ENCODE measurements at places on chromosomes 3 and 15. TPM values are rescaled to one million over a fixed set of nuclear protein-coding genes. Genes with fewer than 3 reads are reported as not detected.

DNA sequence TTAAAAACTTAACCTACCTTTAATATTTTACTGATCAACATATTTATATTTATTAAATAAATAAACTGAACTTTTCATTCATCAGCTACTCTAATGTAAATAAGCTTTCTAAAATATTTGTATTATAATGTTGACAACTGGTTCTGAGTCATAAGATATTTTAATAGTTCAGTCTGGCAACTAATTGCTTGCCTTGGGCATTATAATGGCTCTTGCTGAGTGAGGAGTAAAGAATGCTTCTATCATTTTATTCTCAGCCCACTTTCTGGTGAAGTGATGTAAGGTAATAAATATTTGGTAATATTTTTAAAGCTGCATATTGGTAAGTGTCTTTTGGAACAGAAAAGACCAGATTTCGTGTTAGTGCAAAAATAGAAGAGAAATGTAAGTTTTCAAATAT lies 81.5 kb downstream of the DIPK2A start:
- H3K36me3 ChIP-seq: no peaks in the 10 kb centered on the region
- H3K27ac ChIP-seq: no peak overlapping the region
- no peaks in the 10 kb centered on the region for H3K27me3 ChIP-seq
- no peak for DNase-seq

- DNase-seq: peak; percentile 81
- H3K4me1 ChIP-seq: peaks cover 15% of the 10 kb centered on the region
- H3K27ac ChIP-seq: no peak overlapping the region
- no peaks in the 10 kb centered on the region for H3K27me3 ChIP-seq
- peaks cover 5% of the 10 kb centered on the region for H3K36me3 ChIP-seq
Observed at GRCh38 chr15:74489518-74490338, 28.8 kb upstream of the UBL7 start.

DNA sequence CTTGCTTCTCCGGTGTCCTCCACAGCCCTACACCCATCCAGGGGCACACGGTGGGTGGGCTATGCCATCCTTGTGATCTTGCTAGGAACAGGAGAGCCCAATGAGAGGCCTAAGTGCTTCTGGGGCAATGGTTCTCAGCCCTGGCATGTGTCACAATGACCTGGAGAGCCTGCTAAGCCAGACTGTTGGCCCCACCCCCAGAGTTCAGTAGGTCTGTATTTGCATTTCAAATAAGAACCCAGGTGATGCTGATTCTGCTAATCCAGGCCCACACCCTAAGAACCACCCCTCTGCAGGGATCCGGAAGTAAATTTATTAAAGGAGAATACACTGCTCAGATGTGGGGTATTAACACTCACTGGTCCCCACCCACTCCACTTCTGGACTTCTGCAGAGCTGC lies 57.9 kb downstream of the RORA start:
- H3K4me1 ChIP-seq: peaks cover 16% of the 10 kb centered on the region
- no peak overlapping the region for H3K27ac ChIP-seq
- H3K27me3 ChIP-seq: peaks cover 29% of the 10 kb centered on the region
- DNase-seq: no peak
- H3K36me3 ChIP-seq: no peaks in the 10 kb centered on the region

- H3K4me3 ChIP-seq: no peak overlapping the region
- no peaks in the 10 kb centered on the region for H3K27me3 ChIP-seq
- no peaks in the 10 kb centered on the region for H3K36me3 ChIP-seq
- H3K27ac ChIP-seq: no peak overlapping the region
- H3K4me1 ChIP-seq: no peaks in the 10 kb centered on the region
Observed at GRCh38 chr3:139519998-139520737, 19.4 kb downstream of the RBP1 start.

DNA sequence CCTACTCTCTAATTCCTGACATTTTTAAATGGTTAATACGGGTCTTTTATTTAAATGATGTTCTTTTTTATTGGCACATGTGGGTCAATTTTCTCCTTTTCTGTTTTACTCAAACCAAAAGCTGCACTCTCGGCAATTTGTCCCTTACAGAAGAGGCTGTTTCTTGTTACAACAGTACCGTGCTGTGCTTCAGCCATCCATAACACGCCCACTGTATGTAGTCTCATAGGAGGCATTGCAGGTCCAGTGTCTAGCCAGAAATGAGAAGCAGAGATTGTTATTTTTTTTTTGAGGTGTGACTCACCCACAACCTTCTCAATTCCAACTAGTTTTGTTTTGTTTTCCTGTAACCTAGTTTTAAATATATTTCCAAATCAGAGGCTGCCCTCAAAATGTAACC lies 164.6 kb downstream of the GMNC start:
- H3K36me3 ChIP-seq: no peaks in the 10 kb centered on the region
- peaks cover 40% of the 10 kb centered on the region for H3K27me3 ChIP-seq
- no peak for DNase-seq
- no peak overlapping the region for H3K27ac ChIP-seq

GRCh38 chr15:67137951-67138848 lies 72.8 kb downstream of the SMAD3 start:
- peaks cover 3% of the 10 kb centered on the region for H3K36me3 ChIP-seq
- no peak for DNase-seq
- H3K27ac ChIP-seq: peak overlapping the region; percentile 92
- peak overlapping the region; percentile 77 for H3K4me3 ChIP-seq
- H3K27me3 ChIP-seq: no peaks in the 10 kb centered on the region
- peaks cover 92% of the 10 kb centered on the region for H3K4me1 ChIP-seq

- no peak overlapping the region for H3K4me3 ChIP-seq
- no peak for DNase-seq
Observed at GRCh38 chr3:165459924-165460835, 264.0 kb upstream of the SLITRK3 start.

DNA sequence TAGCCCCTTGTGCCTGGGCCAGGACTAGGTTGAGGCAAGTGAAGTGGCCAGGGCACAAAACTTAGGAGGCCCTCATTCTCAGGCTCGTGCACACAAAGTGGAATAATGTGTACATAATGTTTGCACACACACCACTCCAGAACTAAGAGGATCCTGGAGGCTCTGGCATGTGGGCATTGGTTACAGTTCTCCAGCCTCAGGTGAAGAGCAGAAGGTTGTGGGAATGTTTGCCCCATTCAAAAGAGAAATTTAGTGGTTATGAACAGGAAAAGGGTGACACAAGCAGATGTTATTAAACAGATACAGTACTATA lies 31.3 kb downstream of the ASB7 start:
- no peaks in the 10 kb centered on the region for H3K27me3 ChIP-seq
- DNase-seq: no peak

GRCh38 chr3:50617911-50618481 lies 1.0 kb downstream of the MAPKAPK3 start:
- no peak for DNase-seq
- H3K27me3 ChIP-seq: no peaks in the 10 kb centered on the region
- peaks cover 77% of the 10 kb centered on the region for H3K4me1 ChIP-seq

GRCh38 chr3:8873740-8874139 lies 89.5 kb downstream of the RAD18 start:
- H3K36me3 ChIP-seq: peaks cover 4% of the 10 kb centered on the region
- no peaks in the 10 kb centered on the region for H3K27me3 ChIP-seq
- H3K4me3 ChIP-seq: no peak overlapping the region
- H3K27ac ChIP-seq: no peak overlapping the region
- no peaks in the 10 kb centered on the region for H3K4me1 ChIP-seq

DNA sequence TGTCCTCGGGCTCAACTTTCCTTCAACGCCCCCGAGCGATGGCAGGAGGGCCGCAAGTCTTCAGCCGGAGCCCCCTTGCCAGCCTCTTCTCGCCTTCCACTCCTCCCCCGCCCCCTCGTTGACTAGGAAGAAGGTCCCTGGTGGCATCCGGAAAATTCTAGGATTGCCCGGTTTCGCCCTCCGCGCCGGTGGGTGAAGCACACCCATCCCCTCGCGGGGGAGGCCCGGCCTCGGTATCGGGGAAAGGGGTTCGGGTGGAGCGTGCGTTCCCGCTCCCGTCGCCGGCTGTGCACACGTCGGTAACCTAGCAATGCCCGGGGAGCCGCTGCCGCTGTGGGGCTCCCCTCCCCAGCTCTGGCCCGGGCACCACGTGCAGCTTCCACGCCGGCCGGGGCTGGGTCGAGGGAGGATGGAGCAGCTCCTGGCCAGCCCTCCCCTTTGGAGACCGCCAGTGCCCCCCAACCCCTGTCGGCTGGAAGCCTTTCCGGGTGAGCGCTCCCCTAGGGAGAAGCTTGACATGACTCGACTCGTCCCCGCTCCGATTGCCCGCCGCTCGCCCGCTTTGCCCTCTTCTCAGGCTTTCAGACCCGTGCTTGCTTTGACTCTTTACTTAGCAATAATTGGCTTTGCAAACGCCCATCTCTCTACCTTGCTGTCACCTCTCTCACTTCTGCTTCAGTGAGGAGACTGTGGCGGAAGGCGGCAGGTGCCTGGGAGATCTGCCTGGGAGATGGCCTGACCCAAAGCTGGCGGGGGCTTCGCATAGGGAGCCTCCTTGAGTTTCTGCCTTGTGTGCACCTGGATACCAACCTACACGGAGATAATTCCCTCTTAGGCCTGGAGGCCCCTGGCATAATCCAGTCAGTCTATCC lies 1.3 kb downstream of the CACNA1D start:
- DNase-seq: peak; percentile 6
- no peaks in the 10 kb centered on the region for H3K4me1 ChIP-seq
- H3K36me3 ChIP-seq: no peaks in the 10 kb centered on the region
- H3K4me3 ChIP-seq: peak overlapping the region; percentile 69

DNA sequence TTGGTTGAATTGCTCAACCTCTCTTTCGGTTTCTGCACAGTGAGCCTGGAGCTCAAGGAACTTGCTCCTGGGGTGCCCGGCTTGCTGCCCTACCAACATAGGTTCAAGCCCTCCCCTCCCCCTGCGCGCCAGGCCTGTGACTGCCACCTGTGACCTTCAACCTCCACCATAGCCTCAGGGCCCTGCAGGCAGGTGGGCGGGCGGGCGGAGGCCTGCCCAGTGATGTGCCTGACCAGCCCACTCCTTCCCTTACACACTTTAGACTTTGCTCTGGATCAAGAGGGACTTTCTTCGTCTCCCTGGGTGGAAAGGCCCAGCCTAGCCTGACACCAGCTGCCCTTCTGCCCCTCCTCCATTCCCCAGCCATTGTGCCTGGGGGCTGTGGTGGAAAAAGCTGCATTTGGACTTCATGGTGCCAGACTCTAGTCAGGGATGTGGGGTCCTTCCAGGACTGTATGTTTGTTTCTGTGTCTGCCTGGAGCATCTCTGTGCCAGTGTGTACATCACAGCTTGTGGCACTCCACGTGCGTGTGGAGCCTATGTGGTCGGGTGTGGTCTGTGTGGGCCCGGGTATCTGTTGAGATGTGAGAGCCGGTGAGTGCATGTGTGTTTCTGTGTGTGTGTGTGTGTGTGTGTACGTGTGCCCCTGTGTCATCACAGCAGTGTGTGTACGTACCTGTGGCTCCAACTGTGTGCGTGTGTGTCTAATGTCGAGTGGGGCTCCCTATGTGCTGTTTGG lies 9.5 kb downstream of the PRKCD start:
- DNase-seq: peak; percentile 23
- no peaks in the 10 kb centered on the region for H3K27me3 ChIP-seq
- H3K4me3 ChIP-seq: no peak overlapping the region
- no peak overlapping the region for H3K27ac ChIP-seq

DNA sequence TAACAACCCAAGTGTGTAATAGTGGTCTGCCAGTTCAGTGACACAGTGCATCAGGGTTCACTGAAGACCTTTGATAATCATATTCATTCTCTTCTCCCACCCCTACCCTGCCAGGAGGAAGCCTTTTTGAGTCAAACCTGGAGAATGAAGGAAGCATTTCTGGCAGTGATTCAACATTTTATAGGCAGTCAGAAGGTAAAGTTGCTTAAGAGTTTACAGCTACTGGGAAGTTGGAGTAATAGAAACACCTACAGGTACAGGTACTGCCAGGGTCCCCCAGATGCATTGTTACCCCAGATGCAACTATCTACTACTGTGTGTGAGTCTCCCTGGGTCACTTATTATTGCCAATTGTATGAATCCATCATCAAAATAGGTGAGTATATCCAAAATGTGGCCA lies 146.9 kb upstream of the EIF1B start:
- H3K27me3 ChIP-seq: peaks cover 6% of the 10 kb centered on the region
- DNase-seq: no peak
- no peak overlapping the region for H3K27ac ChIP-seq
- no peaks in the 10 kb centered on the region for H3K4me1 ChIP-seq

DNA sequence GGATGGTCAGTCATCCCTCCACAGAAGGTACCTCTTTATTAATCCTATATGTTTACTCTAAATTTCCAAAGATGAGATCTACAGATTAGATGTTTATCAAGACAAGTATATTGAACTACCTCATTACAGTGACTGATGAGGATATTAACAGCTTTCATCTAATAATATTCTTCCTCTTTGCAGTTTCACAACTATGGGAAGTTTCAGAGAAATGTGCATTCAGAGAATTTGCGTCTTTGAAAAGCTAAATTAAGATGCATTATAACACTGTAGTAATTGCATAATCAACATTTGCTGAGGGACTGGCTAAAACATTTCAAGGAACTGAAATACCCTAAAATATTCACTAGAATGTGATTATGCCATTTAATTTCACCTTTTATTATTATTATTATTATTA lies 46.7 kb downstream of the MCF2L2 start:
- no peak overlapping the region for H3K27ac ChIP-seq
- H3K4me1 ChIP-seq: peaks cover 32% of the 10 kb centered on the region
- H3K36me3 ChIP-seq: no peaks in the 10 kb centered on the region

DNA sequence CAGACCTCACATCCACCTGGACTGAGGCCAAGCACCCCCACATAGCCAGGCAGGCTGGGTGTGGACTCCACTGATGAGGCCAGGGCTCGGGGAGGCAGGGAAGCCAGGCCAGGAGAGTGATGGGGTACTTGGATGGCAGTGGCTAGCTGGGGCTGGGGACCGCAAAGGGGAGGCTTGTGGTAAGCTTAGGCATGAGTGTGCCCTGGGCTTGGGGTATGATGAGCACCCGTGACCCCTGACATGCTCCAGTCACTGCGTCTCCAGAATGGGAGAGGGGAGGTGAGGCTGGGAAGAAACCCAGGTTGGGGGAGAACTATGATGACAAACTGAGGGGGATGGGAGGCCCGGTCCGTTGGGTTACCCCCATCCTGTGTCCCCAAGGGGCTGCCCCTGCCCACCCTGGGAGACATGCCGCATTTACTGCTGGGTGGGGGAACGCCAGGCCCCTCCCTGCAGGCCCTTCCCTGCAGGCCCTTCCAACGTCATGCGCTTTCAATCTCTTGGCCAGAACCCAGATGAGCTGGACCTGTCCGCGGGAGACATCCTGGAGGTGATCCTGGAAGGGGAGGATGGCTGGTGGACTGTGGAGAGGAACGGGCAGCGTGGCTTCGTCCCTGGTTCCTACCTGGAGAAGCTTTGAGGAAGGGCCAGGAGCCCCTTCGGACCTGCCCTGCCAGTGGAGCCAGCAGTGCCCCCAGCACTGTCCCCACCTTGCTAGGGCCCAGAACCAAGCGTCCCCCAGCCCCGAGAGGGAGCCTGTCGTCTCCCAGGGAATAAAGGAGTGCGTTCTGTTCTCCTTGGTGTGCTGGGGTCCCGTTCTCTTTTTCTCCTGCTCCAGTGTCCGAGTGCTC lies 34.1 kb downstream of the TSPAN3 start:
- H3K27me3 ChIP-seq: no peaks in the 10 kb centered on the region
- H3K36me3 ChIP-seq: peaks cover 13% of the 10 kb centered on the region
- no peak overlapping the region for H3K4me3 ChIP-seq

The MINAR1 gene
- 0.37 TPM for total RNA-seq

The TICRR gene
- total RNA-seq: 18.5 TPM

The TIGIT gene
- 77.2 TPM for total RNA-seq

The PCBP4 gene
- total RNA-seq: 23.3 TPM

The PARP15 gene
- 28.6 TPM for total RNA-seq

The RTP3 gene
- total RNA-seq: not detected

The USP50 gene
- total RNA-seq: not detected

The LDHAL6B gene
- not detected for total RNA-seq
